ENCODE measurements at places on chromosomes 6 and 20. TPM values are rescaled to one million over a fixed set of nuclear protein-coding genes. Genes with fewer than 3 reads are reported as not detected.

Gene DPM1
- 41.8 TPM for total RNA-seq

GRCh38 chr6:13492357-13492756 lies 5.0 kb upstream of the GFOD1 start:
- DNase-seq: no peak

- no peak for DNase-seq
These were observed 19.3 kb downstream of the TOP1 start for GRCh38 chr20:41047975-41048305.

DNA sequence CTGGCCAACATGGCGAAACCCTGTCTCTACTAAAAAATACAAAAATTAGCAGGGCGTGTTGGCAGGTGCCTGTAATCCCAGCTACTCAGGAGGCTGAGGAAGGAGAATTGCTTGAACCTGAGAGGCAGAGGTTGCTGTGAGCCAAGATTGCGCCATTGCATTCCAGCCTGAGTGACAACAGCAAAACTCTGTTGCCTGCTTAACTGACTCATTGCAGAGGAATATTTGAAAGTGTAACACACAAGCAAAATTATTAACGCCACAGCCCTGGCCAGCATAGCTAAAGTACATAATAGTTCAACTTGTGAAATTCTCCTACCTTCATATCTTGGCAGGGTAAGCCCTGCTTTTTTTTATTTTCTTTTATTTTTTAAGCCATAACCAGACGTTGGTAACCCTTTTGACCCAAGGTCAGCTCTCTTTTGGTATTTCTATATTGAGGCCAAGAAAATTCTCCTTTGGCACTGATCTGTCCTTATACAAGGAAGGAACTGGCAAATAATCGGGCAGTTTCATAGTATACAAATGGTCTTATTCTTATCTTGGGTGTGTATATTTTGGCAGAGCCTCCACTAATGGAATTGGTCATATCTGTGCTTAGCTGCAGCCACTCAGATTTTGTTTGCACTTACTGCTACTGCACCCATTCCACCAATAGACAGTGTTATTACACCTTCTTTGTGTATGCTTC lies 4.0 kb upstream of the ADGRF5 start:
- DNase-seq: peak; percentile 49

Gene GABRR1
- total RNA-seq: not detected

DNA sequence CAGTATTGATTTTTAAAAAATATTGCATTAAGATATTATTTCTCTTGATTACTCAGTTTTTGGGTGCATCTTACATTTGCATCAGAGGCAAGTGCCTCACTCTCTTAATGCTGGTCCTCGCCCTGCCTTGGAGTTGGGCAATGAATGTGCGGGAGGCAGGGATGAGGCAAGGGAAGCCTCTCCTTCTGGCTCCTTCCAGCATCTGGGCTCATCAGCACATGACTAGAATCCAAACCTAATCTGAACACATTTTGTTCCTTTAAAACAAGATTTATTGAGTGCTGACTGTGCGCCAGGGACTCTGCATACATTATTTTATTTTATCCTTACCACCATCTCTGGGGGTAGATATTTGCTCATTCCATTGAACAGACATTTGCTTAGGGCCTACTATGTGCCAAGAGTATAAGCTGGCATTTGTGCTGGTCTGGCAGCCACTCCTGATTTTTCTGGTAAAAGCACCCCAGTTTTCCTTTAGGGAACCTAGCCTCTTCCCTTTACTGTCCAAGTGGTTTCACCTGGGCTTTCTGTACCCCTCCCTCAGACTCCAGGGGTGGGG lies 71.9 kb upstream of the ZNFX1 start:
- peak; percentile 56 for DNase-seq

Gene C2
- total RNA-seq: 17.1 TPM

DNA sequence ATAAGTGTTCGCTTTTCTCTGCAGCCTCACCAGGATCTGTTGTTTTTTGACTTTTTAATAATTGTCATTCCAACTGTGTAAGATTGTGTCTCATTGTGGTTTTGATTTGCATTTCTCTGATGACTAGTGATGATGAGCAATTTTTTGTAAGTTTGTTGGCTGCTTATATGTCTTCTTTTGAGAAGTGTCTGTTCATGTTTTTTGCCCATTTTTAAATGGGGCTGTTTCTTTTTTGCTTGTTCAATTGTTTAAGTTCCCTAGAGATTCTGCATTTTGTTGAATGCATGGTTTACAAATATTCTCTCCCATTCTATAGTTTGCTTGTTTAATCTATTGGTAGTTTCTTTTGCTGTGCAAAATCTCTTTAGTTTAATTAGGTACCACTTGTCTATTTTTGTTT lies 295.9 kb downstream of the PACRG start:
- no peak for DNase-seq

- DNase-seq: no peak
These were observed 16.6 kb downstream of the SLC2A12 start for GRCh38 chr6:134035823-134036296.

Gene SLCO4A1
- total RNA-seq: 33.2 TPM

- no peak for DNase-seq
These were observed 16.1 kb downstream of the BFSP1 start for GRCh38 chr20:17515053-17515452.

GRCh38 chr20:51454250-51454865 lies 88.2 kb downstream of the NFATC2 start:
- DNase-seq: no peak

DNA sequence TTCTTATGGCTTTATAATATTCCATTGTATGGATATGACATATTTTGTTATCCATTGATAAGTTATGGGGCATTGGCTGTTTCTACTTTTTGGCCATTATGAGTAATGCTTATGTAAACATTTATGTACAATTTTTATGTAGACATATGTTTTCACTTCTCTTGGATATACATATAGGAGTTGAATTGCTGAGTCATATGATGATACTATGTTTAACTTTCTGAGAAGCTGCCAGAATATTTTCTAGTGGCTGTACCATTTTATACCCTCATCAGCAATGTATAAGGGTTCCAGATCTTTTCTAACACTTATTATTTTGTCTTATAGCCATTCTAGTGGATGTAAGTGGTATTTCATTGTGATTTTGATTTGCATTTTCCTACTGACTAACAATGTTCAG lies 23.1 kb downstream of the OTOR start:
- DNase-seq: no peak

Gene DBNDD2
- total RNA-seq: 63.0 TPM

- no peak for DNase-seq
These were observed 84.1 kb upstream of the SIRPA start for GRCh38 chr20:1810926-1811620.

DNA sequence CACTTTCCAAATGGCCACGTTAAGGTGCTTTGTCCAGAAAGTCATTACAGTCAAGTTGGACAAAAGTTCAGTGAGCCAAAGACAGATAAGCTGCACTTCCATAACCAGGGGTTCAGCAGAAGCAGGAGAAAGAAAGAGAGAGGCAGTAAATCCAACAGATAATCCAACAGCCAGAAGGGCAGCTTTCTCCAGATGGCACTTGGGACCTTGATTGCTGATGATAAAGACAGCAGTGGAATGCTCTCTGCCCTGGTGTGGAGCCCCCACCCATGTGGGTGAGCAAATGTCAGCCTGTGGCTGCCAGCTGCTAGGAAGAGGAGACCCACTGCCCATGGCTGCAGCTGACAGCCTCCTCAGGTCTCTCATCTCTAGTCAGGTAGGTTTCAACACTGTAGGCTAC lies 18.7 kb upstream of the NRSN1 start:
- no peak for DNase-seq

DNA sequence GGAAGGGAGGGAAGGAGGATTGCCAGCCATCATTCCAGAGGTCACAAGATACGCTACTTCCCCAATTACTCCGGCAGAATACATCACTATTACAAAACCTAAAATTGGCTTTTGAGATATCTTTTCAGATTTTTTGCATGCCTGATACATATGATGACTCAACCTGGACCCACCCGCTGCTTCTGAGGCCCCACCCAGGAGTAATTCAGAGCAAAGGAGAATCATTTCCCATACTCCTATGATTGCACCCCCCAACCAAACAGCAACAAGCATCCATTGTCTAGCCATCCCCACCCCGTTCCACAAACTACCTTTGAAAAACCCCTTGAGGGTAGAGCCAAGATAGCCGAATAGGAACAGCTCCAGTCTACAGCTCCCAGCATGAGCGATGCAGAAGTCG lies 163.5 kb upstream of the GJE1 start:
- no peak for DNase-seq

DNA sequence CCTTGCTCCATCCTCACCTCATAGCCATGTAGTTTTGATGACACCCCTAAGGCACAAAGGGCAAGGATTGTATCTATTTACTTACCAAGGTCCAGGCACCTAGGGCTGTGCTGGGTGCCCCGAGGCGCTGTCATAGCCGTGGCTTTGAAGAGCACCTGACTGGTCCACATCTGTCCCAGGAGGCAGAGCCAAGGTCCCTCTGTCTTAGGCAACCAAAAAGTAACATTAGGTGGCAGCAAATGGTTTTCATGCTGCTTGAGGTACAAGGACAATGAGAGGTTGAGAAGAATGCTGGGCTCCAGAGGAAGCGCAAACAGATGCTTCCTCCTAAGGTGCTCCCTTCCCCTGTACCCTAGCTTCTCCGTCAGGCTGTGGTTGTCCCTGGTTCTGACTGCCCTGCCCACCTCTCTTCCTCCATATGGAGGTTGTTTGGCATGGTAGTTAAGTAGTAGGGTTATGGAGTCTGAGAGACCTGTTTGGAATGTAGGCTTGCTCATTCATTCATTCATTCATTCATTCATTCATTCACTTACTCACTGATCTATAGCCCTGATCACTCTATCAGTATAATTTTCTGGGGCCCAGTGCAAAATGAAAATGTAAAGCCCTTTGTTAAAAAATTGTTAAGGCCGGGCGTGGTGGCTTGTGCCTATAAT lies 3.0 kb upstream of the UQCC2 start:
- no peak for DNase-seq

- no peak for DNase-seq
These were observed 30.9 kb downstream of the TMEM200A start for GRCh38 chr6:130396722-130397121.

DNA sequence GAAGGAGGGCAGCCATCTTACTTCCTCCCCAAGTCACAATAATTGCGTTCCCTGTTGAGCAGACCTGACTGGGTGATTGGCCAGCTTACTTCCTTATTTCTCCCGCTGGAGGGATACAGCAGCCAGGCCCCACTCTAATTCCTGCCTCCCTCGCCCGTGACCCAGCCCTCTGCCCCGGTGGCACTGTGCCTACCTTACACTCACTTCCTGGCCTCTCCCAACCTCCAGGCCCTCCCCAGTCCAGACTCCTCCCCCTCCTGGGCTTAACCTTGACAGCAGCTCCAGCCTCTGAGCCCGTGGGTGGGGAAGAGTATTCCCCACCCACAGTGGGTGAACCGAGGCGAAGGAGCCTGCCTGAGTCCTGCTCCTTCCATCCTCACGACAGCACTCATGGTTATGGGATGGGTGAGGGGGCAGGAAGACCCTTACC lies 3.0 kb downstream of the BAK1 start:
- DNase-seq: peak; percentile 88

DNA sequence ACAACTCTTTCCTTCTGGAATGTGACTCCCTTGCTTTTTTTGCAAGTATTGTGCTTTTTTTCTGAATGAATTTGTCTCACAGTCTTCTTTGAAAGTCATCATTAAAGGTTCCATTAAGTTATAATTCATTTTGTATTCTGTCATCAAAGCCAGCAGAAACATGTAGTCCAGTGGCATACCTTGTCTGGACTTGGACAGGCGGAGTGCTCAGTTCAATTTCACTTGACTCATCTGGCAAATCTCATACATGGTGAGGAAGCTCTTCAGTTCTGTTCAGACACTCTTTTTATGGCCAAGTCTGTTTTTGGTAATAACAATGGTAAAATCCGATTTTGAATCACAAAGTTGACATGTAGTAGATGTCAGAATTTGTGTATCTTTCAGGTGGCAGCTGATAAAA lies 260.8 kb upstream of the OPRM1 start:
- no peak for DNase-seq

GRCh38 chr6:137903933-137904821 lies 37.1 kb downstream of the TNFAIP3 start:
- DNase-seq: no peak

DNA sequence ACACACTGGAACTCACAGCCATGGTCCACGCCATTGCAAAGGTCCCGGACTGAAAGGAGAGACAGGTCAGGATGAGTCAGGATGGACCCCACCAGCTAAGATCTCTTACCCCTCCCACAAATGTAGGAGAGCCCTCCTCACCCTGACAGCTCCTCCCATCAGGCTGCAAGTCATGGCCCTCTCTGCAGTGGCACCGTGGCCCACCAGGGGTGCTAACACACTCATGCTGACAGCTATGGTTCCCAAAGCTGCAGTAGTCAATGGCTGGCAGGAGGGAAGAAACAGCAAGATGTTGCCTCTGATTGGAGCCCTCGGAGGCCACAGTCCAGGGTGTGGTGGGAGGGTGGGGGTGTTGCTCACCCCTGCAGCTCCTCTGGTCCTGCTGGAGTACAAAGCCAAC lies 5.7 kb upstream of the RBPJL start:
- no peak for DNase-seq

GRCh38 chr6:20198775-20199174 lies 13.5 kb downstream of the MBOAT1 start:
- DNase-seq: no peak

DNA sequence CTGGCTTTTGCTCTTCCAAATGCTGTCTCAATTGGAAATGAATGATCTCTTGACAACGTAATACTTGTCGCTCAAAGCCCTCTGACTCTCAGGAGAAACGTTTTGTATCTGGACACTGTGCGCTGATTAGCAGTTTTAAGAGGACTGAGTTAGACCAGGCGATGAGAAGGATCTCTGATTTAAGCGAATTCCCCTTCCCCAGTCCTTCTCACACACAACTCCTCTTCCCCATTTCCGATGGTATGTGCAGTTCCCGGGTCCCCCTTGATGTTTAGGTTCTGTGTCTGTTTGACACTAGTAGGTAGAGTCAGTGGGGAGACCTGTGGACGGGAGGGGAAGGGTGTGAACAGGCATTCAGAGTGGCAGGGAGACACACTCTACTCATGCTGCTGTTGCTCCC lies 2.5 kb downstream of the ZDHHC14 start:
- no peak for DNase-seq

DNA sequence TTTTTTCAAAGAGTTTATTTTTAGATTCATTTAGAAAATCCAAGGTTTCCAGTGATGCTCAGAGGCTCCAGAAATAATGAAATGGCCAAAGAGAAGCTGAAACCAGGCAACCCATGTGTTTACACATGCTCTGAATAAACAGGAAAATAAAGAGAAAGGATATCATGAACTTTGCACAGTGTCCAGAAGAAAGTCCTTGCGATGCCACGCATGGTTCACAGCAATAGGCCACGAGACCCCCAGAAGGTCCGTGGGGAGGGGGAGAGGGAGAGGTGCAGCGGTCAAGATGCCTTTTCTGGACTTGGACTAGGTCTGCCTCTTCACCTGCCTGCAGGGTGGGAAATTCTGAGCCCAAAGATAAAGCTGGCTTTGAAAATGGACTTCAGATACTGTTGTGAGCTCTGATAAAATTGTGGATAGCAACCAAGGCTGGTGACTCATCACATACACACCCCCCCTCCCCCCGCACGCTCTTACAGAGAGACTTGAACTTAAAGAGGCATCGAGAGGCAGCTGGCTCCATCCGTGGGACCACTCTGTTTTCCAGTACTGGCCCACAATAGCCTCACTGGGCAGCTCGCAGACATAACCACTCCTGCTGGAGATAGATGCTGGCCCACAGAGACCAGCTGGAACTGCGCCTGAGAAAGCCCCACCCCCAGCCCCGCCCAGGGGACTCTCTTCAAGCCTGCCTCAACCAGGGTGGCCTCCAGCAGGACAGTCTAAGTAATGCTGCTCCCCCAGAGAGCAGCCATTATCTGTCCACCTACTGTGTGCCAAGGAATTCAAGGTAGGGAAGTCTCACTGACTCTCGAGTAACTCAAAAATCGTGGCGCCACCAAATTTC lies 21.2 kb upstream of the NFATC2 start:
- peak; percentile 62 for DNase-seq

Gene PROKR2
- not detected for total RNA-seq
